Hypothalamus (tissue), 51 donors: ENCODE measurements at places on chromosomes 4 and X.

- DNase-seq, result no peak
Measured at GRCh38 chr4:140271553-140271952, 101.9 kb upstream of the SCOC start.

DNA sequence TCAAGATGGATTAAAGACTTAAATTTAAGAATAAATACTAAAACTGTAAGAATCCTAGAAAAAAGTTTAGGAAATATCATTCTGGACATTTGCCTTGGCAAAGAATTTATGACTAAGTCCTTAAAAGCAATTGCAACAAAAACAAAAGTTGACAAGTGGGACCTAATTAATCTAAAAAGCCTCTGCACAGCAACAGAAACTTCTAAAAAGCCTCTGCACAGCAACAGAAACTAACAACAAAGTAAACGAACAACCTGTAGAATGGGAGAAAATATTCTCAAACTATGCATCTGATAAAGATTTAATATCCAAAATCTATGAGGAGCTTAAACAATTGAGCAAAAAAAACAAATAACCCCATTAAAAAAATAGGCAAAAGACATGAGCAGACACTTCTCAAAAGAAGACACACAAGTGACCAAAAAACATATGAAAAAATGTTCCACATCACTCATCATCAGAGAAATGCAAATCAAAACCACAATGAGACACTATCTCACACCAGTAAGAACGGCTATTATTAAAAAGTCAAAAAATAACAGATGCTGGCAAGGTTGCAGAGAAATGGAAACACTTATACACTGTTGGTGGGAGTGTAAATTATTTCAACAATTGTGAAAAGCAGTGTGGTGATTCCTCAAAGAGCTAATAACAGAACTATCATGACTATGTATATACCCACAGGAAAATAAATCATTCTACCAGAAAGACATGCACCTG, 5.5 kb upstream of the OPRPN start:
- DNase-seq, result no peak

GRCh38 chrX:135308345-135308855, 880 bp upstream of the ETDC start:
- no peak for DNase-seq

DNA sequence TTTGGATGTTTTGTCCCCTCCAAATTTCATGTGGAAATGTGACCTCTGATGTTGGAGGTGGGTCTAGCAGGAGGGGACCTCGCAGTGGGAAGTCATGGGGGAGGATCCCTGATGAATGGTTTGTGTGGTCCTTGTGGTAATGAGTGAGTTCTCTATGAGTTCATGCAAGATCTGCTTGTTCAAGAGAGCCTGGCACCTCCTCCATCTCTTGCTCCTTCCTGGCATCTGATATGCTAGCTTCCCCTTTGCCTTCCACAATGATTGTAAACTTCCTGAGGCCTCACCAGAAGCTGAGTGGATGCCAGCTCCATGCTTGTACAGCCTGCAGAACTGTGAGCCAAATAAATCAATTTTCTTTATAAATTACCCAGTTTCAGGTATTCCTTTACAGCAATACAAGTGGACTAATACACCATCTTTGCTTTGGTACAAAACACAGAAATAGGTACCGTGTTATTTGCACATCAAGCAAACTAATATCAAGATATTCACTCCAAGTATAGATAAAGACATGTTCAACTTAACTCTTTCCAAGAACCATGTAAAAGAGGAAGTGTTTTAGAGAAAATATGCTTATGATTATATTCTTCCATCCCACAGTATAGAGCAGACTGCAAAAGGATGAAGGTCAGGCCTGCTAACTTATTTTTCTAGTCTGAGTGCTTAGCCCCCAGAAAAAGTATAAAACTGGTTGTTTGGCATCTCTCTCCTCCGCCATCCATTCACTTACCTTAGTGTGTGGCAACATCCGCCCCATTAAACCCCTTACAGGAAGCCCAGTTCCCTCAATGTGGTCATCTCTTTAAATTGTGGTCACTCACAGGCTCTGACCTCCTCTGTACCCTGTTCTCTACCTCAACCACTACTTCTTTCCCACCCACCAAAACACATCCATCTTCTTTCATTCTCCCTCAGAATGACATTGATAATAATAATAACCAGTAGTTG, 6.7 kb downstream of the ARAP2 start:
- no peak for DNase-seq

DNA sequence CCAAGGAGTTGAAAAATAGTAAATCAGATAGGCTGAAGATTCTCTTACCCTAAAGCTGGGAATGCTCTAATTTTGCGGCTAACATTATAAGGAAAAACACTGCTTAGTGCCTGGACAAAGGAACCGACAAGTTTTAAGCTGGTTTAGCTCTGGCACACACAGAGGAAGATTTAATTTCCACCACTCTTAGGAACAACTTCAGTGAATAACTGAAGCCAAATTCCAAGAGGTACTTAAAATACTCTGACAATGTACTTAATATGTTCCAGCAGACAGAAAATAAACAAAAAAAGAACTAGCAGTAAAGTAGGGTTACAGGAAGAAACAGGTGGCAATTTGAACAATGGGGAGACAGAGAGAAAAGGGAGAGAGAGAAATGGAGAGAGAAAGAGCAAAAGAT, 340.8 kb upstream of the NDST4 start:
- DNase-seq, result no peak

- no peak for DNase-seq
Measured at GRCh38 chr4:25343671-25344070, 31.1 kb downstream of the ZCCHC4 start.

DNA sequence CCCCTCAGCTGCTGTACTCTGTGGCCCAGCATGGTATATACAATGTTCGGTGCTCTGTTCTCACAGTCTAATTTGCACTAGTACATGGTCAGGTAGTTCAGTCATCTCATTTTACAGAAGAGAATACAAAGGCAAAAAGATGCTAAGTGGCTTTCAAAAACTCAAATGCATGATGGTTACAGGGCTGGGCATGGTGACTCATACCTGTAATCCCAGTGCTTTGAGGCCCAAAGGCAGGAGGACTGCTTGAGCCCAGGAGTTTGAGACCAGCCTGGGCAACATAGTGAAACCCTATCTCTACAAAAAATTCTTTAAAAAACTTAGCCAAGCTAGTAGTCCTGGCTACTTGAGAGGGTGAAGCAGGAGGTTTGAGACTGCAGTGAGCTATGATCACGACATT, 210.5 kb upstream of the KIT start:
- DNase-seq, result no peak

DNA sequence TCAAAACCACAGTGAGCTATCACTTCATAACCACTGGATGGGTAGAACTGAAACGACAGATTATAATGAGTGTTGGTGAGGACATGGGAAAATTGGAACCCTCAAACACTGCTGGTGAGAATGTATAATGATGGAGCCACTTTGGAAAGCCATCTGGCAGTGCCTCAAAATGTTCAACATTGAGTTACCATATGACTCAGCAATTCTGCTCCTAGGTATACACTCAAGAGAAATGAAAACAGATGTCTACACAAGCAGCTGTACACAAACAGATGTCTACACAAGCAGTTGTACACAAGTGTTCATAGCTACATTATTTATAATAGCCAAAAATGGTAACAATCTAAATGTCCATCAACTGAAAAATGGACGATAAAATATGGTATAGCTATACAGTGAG, 143.9 kb downstream of the PDGFRA start:
- no peak for DNase-seq

DNA sequence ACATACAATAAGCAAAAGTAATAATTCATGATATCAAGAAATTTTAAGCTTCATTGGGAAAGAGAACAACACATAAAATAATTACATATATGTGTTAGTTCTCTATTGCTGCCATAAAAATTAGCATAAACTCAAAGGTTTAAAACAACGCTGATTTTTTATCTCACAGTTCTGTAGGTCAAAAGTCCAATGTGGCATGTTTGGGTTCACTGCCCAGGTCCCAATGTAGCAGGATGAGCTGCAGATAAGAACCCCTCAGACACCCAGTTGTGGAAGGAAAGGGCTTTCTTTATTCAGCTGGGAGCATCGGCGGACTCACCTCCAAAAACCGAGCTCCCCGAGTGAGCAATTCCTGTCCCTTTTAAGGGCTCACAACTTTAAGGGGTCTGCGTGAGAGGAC, 13.1 kb upstream of the MAGEB16 start:
- DNase-seq, result no peak

- DNase-seq, result no peak
Measured at GRCh38 chrX:14698790-14699189, 169.5 kb downstream of the GLRA2 start.

DNA sequence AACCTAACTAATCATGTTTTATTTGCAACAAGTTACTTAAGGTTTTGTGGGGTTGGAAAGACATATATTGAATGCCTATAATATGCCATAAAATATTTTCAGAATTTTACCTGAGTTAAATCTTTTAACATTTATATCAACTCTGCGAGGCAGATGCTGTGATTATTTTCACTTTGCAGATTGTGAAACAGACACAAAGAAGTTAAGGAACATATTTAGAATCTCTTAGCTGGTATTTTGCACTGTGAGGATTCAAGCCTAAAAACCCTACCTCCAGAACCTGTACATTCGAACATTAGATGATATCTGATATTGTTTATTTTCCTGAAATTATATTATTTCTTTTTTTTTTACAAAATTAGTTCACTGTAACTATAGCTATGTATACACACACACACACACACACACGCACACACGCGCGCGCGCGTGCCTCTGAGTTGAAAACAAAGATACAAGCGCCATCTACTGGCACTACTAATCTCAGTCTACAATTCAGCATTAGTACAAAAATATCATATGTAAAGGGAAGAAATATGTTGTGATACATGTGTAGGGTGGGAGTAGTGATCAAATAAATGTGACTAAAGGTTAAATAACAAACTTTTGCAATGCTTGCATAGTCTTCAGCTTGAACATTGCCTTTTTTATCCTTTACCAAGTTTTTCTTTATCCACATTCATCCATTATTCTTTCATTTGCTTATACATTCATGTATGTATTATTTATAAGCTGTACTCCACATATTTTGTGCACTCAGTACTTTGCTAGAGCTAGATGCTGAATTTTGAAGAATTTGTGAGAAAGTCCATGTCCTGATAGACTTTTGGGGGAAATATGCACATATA, 61.5 kb downstream of the ANXA10 start:
- peak; percentile 12 for DNase-seq

GRCh38 chr4:152081024-152081423, 320.2 kb upstream of the GATB start:
- DNase-seq, result no peak

- no peak for DNase-seq
Measured at GRCh38 chr4:16264798-16265197, 38.5 kb upstream of the TAPT1 start.

DNA sequence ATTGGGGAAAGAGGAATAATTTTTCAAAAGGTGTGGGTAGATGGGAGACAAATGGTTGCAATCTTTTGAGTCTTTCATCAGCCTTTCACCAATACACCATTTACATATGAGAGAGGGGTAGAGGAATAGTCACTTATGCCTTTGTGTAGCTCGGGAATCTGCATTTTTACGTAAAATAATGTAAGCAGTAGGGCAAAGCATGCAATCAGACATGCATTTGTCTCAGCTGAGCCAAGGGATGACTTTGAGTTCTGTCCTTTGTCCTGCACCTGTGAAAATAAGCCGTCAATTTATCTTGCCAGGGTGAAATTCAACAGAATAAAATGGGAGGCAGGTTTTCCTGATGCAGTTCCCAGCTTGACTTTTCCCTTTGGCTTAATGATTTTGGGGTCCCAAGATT, 1473.4 kb upstream of the TENM3 start:
- DNase-seq, result no peak

DNA sequence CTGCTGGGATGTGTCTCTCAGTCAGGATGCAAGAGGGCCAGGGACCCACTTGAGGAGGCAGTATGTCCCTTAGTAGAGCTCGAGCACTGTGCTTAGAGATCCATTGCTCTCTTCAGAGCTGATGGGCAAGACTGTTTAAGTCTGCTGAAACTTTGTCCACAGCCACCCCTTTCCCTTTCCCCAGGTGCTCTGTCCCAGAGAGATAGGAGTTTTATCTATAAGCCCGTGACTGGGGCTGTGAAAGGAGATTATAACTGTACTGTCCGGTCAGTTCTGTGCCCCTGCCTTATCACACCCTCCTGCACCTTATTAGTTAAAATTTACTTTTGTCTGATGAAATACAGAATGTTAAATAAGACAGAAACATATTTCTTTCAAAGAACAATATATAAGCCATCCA, 378.4 kb downstream of the PABPC4L start:
- DNase-seq, result no peak

DNA sequence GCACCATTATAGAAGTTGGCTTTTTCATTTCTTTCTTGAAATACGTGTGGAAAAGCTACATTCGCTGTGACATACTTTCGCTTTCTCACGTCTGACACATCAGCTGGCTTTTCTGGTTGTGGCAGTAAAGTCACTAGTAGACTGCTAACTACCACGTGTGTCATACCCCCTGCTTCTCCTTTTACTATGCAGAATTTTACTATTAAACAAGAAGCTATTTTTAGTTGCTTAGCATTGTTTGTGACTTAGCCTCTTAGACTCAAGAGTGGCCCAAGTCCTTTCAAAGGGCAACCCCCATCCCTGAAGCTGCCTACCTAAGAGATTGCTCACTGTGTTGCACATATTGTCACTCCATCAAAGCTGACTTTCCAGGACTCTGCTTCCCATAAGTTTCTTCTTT, 2.1 kb upstream of the IL2 start:
- no peak for DNase-seq

DNA sequence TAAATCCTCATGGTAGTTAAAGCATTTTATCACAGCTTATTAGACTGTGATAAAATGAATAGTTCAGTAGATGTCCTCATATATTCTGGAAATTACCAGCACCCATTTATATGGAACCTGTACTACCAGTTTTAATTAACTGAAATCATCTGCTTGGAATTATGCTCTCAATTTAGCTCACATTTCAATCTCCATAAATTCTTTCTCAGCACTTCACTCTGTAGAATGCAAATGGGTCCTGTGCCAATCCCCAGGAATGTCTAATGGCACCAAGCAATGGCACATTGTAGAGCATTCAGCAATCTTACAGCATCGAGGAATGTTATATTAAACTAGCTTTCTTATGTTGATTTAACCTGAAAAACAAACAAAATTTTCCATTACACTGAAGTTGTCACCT, 355.1 kb downstream of the PDHA2 start:
- DNase-seq, result no peak

DNA sequence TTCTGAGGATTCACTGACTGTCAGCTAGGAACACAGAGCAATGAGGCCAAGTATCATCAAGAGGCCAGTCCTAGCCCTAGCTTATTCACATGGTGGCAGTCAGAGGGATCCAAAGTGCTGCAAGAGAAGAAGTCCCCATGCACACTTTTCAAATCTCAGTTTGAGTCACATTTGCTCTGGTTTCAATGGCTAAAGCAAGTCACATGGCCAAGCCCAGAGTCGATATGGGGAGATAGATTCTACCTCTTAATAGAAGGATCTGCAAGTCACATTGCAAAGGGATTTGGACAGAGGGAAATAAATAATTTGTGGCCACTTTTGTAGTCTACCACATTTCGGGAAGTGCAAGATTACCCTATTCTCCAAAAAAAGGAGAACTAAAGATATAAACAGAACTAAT, 3.7 kb upstream of the LCORL start:
- no peak for DNase-seq
